Stimulated activated CD4-positive, alpha-beta T cell treated with anti-CD3 and anti-CD28 coated beads, Interleukin-4, amount 100 ng/mL, for 4 hours (primary cell): ENCODE measurements at places on chromosomes 5 and 9.

DNA sequence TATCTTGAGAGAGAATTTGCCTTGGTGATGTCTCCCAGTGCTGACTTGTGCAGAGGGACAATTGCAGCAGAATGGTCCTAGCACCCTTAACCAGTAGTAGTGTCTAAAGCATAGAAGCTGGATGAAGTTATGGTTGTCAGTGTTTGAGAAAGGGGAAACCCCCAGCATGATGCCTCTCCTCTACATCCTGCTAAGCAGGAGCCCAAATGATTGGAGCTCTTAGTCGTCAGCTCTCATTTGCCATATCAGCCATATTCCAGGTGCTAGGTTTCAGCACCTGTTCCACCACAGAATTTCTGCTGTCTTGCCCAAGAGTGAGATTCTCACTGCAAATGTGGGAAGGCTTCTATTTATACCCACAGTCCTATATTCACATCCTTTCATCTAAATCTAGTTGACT is 43.7 kb upstream of the RFX3 start:
- DNase-seq: no peak

GRCh38 chr5:59732301-59732700 is 161.2 kb downstream of the PDE4D start:
- no peak for DNase-seq

GRCh38 chr5:171755354-171755821 is 30.2 kb upstream of the SMIM23 start:
- no peak for DNase-seq

- DNase-seq: no peak
Observed at GRCh38 chr5:149552553-149553160, 1.4 kb upstream of the CSNK1A1 start.

DNA sequence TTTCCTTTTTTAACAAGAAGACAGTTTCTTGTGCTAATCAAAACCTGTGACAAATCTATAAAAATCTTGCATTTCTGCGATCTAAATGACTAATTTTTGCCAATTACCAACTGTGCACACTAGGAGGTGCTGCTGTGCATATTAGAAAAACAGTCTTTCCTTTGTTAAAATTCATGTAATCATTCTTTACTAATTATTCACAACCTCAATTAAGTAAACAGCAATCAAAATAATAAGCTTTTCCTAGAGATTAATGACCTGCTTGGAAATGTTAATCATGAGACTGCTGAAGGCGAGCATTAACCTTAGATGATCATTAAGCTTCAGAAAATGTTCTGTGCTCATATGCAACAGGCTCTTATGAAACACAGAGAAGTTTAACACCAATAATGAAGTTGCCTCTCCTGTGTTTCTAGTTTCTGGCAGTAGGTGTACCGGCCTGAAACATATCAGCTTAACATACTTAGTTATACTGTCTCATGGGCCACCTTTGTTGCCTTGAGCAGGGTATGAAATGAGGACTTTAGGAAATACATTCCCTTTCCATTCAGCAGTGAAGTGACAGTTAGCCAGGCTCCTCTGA is 17.7 kb downstream of the RFESD start:
- no peak for DNase-seq

GRCh38 chr9:86281593-86282076 is 703 bp downstream of the ISCA1 start:
- DNase-seq: no peak

GRCh38 chr9:128701227-128701854 is 962 bp upstream of the PKN3 start:
- DNase-seq: no peak

- DNase-seq: no peak
Observed at GRCh38 chr5:35440409-35440808, 177.3 kb upstream of the SPEF2 start.

DNA sequence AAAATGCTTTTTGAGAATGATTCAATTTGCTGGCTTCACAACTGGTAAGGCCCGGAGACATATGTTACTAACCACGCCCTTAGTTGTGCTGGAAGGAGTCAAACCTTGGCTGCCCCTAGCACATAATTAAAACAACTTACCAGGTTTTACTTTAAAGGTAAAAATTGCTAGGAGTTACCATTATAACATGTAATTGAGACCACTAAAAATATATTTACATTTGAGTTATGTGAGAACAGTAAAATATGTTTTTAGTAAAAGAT is 435.6 kb upstream of the CDH9 start:
- DNase-seq: no peak

- DNase-seq: no peak
Observed at GRCh38 chr5:1161108-1161832, 40.1 kb upstream of the SLC6A19 start.

- no peak for DNase-seq
Observed at GRCh38 chr9:114717908-114718486, 36.0 kb upstream of the TEX48 start.

GRCh38 chr5:15983392-15983791 is 196.2 kb downstream of the MARCHF11 start:
- DNase-seq: no peak

- DNase-seq: no peak
Observed at GRCh38 chr5:57102905-57103255, 71.0 kb upstream of the GPBP1 start.

GRCh38 chr5:14399054-14399692 is 182.4 kb upstream of the OTULINL start:
- DNase-seq: no peak

GRCh38 chr5:132313961-132314432 is 19.8 kb downstream of the SLC22A4 start:
- DNase-seq: no peak

DNA sequence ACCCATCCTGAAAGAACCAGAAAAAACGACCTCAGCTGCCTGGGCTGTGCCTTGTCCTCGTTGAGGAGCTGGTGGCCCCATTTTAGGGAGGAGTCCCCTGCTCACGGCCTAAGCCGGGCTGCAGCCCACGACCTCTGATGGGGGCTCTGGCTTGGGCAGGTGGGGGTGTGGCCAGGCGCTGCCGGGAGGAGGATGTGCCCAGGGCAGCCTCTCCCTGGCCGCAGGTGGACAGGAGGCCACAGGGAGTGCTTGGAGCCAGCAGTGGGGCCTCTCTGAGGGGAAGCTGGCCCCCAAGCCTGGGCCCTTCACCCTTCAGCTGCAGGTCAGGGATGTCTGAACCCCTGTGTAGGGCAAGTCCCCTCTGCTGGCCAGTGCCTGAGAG is 2.5 kb downstream of the DIPK1B start:
- DNase-seq: no peak

DNA sequence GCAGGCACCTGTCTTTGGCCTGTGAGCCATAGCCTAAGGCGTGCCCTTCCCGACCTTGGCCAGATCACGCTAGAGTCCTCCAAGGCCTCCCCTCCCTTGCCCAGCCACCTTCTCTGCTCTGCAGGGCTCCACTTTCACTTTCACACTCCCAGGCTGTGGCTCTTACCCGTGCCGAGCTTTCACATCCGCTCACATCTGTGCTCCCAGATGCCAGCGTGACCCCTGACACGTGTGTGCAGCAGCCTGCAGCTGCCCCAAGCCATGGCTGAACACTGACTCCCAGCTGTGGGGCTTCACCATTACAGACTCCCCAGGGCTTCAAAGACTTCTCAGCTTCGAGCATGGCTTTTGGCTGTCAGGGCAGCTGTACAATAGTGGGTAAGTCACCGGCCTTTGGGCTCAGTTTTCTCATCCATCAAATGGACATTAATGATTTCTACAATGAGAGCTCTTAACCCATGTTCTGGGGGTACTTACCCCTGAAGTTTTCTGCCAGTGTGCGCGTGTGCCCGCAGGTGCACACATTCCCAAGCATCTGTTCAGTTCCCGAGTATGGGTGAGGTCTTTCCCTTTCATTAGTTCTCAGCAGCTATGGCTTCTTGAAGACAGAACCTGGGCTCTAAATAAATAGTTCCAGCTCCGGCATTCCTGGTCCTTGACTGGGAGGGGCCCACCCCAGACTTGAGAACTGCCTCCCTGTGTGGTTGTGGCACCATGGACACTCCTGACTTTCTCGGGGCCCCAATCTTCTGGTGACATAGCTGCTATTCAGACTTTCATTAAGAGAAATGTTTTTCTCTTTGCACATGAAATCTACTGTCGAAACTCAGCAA is 118.6 kb downstream of the RGS3 start:
- peak; percentile 51 for DNase-seq

DNA sequence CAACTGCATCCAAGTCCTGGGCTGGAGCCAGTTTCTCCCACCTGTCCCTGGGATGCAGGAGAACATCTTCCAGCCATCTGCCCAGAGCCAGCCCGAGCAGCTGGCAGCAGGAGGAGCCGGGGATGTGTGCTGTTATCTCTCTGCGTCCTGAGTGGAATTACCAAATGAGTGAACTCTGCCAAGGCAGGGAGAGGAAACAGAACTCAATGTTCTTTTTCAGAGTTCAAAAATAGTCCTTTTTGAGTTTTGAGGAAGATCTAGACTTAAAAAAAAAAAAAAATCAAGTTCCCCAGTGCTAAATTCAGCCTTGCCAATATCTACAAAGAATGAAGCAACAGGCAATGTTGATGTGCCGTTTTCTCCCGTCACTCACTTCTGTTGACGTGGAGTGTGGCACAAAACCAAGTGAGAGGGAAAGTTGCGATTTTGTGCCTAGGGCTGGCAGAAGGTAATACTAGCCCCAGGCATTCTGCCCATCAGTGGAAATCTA is 56.2 kb downstream of the TMOD1 start:
- no peak for DNase-seq

- DNase-seq: no peak
Observed at GRCh38 chr5:138605254-138605972, 30.2 kb upstream of the HSPA9 start.

GRCh38 chr9:107768224-107768623 is 278.7 kb upstream of the KLF4 start:
- DNase-seq: no peak

DNA sequence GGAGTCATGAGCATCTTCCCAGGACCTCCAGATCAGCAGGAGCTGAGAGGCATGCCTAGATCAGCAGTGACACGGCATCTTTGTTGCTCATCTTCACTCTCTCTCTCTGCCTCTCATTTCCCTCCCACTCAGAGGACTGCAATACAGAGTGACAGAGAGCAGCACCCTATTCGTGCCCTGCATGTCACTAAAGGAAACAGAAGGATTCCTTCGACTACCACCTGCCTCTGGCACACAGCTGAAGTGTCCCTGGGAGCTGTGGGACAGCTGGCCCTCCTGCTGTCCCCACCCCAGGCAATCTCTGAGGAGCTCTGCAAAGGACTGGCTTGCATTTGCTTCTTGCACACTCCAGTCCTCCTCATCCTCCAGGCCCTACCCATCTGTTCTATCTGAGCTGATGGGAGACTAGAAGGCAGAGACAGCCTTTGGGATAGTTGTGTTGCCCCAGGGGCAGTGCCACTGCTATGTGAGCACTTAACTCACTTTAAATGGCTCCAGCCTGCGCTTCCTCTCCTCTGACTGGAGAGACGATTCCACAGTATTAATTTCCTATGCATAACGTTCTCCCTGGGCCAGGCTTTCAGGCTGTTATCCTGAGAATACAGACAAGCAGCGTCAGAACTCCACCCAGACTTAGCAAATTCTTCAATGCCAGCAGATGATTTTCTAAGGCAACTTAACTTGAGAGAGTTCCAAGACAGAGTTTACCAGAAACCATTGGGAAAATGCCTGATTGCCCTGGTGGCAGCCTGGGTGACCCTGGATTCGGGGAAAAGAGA is 167.6 kb upstream of the MAP1B start:
- no peak for DNase-seq

DNA sequence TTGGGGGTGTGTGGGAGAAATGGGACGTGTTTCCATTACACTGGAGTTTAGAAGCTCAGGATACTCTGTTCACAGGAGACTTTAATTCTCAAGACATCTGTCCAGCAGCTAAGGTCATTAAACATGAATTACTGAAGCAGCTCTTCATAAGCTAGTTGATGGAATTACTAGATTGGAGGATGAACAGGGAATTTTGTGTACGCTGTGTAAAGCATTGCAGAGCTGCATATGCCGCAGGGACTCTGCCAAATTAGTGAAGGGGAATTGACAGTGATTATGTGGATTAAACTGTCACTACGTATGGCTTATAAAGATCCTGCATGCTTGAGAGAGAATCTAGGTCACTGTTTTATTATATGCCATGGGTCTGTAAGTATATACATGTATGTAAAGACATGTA is 177.5 kb upstream of the TBC1D2 start:
- no peak for DNase-seq

- DNase-seq: no peak
Observed at GRCh38 chr5:133356396-133356983, 255.9 kb downstream of the FSTL4 start.

DNA sequence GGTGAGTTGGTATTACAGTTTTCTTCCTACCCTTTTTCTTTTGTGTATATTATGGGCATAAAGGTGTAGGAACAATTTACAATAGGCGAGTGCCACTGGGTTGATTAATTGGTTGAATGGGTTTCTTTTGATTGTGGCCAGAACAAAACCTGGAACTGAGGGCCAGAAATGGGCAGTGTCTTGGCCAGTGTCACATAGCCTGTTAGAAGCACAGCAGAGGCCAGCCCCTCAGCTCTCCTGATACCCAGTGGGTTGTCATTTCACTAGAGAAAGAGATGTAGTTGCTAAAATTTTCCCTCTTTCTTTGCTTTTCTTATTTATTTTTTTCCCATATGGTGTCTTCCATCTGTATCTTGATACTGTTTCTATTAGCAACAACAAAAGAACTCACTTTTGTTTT is 38.8 kb upstream of the SEMA6A start:
- DNase-seq: no peak

DNA sequence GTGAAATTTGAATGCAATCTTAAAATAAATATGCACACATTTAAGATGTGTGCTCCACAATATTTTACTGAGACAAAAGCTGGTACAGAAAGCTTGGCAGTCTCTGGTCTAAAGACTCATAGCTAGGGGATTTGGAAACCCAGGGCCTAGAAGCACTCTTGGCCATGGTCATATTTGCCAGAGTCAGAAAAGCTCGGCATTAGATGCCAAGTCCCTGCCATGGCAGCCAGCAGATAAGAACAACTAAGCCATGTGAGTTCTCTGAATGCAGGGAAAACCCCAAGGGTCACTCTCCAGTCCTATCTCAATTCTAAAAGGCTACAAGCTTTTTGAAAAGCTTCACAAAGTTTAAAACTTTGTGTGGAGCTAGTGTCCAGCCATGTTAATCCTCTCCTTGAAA is 119.5 kb downstream of the FAM114A2 start:
- no peak for DNase-seq

- DNase-seq: no peak
Observed at GRCh38 chr5:80686757-80687156, 32.0 kb upstream of the DHFR start.

GRCh38 chr5:57858905-57859304 is 376.3 kb upstream of the ACTBL2 start:
- DNase-seq: no peak
